ENCODE measurements at places on chromosomes 2 and 18.

DNA sequence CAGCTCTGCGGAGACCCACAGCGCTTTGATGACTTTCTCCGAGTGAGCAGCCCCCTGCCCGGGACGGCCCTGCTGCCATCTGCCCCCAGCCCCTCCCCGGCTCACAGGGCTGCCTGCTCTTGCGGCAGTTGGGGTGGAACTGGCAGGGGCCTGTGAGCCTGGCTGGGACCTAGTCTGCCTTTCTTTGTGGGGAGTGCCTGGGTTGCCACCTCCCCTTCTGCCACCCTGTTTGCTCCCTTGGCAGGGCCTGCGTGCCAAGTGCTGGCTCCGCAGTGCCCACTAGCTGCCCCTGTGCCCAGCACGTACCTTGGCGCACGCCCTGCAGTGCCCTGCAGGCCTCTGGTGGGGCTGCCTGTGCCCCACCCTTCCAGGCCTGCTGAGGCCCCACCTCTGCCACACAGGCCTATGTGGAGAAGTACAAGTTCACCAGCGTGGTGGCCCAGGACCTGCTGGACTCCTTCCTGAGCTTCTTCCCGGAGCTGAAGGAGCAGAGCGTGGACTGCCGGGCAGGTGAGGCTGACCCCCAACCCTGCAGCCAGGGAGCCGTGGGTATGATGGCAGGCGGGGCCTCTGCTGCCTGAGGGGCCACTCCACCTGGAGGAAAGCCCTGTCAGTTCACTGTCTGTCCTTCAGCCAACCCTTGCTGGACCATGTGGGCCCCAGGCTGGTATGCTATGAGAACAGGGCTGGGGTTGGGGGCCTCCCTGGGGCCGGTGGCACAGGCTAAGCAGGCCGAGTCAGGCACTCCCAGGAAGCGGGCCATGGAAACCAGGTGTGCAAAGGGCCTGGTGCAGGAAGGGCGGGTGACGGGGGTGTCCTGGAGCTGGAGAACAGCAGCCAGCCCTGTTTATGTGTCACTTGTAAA, 7.0 kb downstream of the RNPEPL1 start:
- DNase-seq: no peak

DNA sequence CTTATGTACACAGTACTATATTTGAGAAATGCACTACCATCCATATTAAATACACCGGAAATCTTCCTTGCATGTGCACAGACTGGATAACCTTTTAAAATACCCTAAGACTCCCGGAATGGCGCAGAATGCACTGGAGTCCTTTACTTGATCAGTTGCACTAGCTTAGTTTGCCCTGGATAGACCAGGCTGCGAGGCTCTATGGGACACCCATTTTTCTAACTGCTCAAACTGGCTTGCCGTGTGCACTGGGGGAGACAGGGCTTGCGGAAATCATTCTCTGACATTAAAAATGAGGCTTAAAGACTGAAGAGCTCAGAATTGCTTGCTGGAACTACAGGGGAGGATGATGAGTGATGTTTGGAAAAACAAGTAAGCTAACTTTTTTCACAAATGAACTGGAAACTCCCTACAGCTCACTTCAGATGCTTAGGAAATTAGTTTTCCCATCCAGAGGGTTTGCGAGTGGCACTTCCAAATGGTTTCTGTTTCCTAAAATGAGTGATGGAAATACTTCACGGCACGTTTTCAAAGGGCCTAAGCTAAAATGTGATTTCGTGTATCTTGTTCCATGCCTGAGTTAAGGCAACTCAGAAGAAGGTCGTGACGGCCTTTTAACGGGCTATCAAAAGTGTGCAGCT, 2.7 kb downstream of the NCK2 start:
- no peak for DNase-seq

DNA sequence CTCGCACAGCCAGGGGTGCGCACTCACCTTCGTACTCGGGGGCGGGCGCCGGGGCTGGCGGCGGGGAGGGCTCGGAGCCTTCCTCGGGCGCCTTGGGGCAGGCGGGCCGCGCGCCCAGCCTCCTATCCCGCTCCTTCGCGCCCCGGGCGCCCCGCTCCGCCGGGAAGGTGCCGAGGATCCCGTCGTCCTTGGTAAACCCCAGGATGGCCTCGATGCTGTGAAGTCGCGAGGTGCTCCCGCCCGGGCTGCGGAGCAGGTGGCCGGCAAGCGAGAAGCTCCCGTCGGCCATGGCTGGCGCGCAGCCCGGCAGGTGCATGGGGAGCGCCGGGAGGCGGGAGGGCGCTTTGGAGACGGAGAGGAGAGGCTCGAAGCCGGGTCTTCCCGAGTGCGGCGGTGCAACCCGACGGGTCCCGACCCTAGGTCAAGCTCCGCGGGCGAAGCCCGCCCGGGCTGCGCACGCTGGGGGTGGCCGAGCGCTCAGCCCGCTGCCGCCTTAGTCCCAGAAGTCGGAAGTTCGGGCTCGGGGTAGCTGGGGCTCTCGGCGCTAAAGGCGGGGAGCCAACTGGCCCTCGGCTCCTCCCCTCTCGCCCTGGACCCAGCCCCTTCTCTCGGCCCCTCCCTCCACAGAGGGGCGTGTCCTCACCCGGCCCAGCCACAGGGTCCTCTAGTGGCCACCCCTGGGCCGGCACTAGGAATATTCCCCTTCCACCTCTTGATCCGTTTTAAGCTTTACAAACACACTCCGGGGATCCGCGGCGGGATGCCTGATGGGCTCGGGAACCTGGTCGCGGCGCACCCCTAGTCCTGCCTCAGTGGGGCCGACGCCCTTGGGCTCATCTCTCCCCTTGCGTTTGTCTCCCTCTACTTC, at the start of gene RAX:
Gene RAX (minus strand): TSS at position 564 of the 868 bp plus-strand sequence. CDS start 248 bp downstream, at position 316.
- DNase-seq: no peak

GRCh38 chr2:147083664-147084063, 761.2 kb upstream of the ACVR2A start:
- no peak for DNase-seq

- no peak for DNase-seq
Observed at GRCh38 chr2:134197445-134197844, 56.4 kb upstream of the MGAT5 start.

DNA sequence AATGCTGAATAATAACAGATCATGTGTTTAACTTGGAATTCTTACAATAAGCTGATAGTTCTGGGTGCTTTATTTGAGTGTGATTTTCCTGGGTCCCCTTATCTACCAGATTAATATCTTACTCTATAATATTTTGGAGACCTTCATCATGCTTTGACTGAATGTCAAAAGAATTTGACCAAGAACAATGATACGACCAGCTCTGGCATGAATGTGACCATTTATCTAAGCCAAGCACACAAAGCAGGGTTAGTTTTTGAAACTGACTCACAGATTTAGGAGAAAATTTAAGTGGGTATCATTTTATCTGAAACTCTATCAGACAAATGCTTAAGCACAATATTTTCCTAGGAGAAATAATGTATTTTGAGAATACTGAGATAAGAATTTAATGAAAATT, 677.0 kb downstream of the NYAP2 start:
- no peak for DNase-seq

GRCh38 chr2:230798769-230799399, 65.9 kb upstream of the ITM2C start:
- no peak for DNase-seq

GRCh38 chr2:55269645-55269990, 587 bp upstream of the MTIF2 start:
- no peak for DNase-seq

DNA sequence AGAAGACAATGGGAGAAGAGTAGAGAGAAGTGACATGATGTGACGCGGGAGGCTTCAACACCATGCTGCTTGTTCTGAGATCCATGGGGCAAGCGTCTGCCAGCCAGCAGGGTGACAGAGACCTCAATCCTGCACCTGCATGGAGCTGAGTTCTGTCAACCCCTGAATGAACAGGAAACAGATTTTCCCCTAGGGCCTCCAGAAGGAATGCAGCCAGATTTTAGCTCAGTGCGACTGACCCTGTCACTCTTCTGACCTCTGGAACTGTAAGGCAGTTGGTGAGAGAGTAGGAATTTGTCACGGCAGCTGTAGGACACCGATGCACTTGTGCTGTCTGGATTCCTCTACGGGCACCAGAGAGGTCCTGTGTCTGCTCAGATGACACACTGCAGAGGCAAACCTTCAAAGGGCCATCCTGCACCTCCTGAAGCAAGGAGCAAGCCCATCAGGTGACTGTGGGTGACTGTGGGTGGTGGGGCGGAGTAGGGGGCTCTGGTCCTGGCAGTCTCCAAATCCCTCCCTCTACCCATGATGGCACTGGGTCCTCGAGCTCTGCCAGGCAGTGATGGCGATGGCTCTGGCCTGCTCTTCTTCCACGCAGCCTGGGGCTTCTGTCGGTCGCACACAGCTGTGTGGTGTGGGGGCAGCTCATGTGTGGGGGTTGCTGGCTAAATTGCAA, 194.3 kb upstream of the TWIST2 start:
- DNase-seq: no peak

- DNase-seq: no peak
Observed at GRCh38 chr2:34159901-34160300, 560.8 kb upstream of the FAM98A start.

- no peak for DNase-seq
Observed at GRCh38 chr2:239047420-239047819, 199.5 kb downstream of the TWIST2 start.

GRCh38 chr2:178874529-178875240, 67.5 kb upstream of the TTN start:
- DNase-seq: no peak

GRCh38 chr2:111896576-111896975, 1.8 kb upstream of the MERTK start:
- DNase-seq: no peak

GRCh38 chr2:152132306-152132705, 33.5 kb upstream of the CACNB4 start:
- DNase-seq: no peak

DNA sequence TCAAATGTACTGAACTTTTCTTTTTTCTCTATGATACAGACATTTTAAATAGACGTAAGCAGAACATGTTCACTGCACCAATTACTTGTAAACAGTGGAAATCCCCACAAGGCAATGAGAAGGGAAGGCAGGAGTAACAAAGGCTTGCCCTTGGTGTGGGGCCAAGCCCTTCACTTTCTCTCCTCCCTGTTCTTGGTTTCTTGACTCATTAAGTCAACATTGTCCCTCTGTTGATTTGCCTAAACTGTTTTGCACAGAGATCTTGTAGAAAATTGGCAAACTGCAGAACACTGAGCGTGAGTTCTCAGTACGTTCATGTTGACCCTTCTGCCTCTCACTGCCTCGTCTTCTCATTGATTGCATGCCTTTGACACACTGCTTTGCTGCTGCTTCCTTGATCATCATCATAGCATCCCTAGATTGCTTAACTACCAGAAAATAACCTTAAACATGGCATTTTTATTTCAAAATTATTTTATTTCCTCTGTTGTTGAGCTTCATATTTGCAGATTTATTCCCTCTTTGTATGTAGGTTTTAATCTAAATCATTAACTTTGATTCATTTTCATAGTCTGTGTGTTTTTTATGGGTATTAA, 257.7 kb downstream of the PTGR3 start:
- no peak for DNase-seq

- DNase-seq: no peak
Observed at GRCh38 chr2:17558053-17558452, 17.6 kb downstream of the VSNL1 start.

GRCh38 chr2:100964222-100964621, 37.9 kb upstream of the RPL31 start:
- DNase-seq: no peak

DNA sequence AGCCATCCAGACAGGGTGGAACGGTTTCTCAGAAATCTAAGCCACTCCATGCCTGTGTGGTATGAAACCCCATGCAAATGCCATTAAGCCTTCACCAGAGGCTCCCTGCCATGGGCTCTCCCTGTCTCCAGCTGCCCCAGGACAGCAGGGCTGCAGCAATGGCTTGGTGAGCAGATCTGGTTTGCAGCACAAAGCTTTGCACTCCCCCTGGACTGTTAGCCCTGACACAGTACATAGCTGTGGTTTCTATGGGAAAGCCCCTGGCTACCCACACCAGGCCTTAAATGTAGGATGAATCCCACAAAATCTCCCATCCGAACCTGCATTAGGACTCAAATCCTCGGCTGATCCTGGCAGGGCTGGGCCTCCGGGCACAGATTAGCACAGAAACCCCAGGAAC, 291.6 kb downstream of the TNS1 start:
- no peak for DNase-seq

GRCh38 chr2:170500770-170501169, 214.4 kb upstream of the SP5 start:
- no peak for DNase-seq

DNA sequence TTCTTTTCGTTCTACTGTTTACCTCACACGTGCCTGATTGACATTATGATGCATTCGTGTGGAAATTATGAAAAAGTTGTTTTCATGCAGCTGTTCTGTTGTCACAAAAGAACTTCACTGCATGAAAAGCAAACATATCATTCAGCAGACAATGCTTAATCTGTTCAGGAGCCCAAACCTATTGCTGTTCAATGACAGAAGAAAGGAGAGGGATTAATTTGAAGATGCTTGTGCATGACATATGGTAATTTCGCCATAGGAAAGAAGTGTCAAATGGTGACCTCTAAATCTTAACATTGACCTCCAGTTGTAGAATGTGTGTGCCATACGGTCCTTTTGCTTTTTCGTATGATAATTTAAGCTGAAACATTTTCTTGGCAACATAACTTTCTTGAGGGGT, 124.5 kb downstream of the WDR7 start:
- no peak for DNase-seq

DNA sequence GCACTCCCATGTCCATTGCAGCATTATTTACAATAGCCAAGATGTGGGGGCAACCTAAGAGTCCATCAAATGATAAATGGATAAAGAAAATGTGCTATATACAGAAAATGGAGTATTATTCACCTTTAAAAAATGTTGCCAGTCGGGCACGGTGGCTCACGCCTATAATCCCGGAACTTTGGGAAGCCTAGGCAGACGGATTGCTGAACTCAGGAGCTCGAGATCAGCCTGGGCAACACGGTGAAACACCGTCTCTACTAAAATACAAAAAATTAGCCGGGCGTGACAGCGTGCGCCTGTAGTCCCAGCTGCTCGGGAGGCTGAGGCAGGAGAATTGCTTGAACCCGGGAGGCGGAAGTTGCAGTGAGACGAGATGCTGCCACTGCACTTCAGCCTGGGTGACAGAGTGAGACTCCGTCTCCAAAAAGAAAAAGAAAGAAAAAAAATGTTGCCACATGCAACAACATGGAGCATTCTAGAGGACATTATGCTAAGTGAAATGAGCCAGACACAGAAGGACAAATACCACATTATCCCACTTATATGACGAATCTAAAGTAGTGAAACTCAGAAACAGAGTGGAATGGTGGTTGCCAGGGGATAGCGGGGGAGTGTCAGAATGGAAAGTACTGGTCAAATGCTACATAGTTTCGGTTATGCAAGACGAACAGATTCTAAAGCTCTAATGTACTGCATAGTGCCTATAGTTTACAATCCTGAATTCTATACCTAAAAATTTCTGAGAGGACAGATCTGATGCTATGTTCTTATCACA, 1385.6 kb upstream of the TMEFF2 start:
- no peak for DNase-seq

DNA sequence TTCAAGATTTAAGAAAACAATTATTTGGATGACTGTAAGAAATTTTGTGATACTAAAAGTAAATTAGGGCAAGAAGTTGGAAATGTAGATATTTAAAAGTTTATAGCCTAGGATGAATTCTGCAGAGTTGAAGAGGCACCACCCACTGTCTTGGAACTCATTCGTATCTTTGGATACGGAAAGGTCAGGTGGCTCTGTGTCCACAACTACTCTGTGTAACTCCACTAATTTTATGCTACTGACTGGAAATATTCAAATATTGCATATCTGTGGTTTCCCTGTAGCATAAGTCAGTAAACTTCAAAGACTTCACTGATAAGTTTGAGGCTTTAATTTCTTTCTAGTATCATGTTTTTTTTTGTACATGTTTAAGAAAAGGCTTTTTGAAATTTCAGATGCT, 156.9 kb upstream of the RPRM start:
- no peak for DNase-seq

All from stimulated activated CD8-positive, alpha-beta memory T cell treated with anti-CD3 and anti-CD28 coated beads, Interleukin-7, amount 100 ng/mL, for 48 hours (primary cell).